NCI-H1417 (cell line): ENCODE measurements at places on chromosomes 2 and 18.
A peak's percentile ranks its signal among the peaks of the same experiment; 100 is the strongest.

DNA sequence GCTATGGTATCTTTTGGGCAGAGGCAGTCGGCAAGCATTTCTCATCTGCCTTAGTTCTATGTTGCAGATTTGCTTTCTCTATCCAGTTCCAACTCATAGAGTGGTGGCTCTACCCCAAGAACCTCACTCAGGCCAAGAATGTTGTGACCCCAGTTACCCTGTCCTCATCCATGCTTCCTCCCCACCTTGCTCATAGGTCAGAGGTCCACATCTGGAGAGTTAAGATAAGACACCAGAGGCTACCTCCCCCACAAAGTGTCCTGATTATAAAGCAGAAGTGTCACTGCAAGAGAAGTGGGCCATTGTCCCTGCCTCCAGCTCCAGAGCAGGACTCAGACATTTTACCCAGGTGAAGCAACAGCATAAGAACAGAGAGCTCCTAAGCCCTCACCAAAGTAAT lies 276.8 kb upstream of the CHST9 start:
- DNase-seq: no peak

DNA sequence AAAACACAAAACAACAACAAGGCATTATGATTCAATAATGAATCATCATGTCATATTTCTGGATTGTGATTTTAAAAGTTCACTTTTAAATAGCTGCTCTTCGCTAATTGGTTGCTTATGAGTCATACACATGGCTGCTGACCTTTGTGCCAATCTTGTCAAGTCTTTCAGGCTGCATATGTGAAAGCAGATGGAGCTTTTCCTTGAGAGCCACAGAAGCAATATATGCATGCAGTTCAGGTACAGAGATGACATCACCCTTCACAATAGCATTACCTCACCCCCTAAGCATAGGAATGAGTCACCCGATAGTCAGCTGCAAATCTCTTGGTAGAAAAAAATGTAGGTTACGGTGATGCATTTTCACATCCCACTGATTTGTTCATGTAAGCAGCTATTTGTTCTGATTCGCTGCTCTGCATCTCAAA lies 27.2 kb downstream of the EIF2AK3 start:
- DNase-seq: peak; percentile 23

GRCh38 chr2:31082002-31082401 lies 56.2 kb downstream of the GALNT14 start:
- no peak for DNase-seq

DNA sequence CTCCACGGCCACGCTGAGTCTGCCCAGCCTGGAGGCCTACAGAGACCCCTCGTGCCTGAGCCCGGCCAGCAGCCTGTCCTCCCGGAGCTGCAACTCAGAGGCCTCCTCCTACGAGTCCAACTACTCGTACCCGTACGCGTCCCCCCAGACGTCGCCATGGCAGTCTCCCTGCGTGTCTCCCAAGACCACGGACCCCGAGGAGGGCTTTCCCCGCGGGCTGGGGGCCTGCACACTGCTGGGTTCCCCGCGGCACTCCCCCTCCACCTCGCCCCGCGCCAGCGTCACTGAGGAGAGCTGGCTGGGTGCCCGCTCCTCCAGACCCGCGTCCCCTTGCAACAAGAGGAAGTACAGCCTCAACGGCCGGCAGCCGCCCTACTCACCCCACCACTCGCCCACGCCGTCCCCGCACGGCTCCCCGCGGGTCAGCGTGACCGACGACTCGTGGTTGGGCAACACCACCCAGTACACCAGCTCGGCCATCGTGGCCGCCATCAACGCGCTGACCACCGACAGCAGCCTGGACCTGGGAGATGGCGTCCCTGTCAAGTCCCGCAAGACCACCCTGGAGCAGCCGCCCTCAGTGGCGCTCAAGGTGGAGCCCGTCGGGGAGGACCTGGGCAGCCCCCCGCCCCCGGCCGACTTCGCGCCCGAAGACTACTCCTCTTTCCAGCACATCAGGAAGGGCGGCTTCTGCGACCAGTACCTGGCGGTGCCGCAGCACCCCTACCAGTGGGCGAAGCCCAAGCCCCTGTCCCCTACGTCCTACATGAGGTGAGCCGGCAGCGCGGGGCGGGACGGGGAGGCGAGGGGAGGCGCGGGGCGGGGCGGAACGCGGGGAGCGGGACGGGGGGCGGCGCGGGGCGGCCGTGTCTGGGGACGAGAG lies 15.2 kb downstream of the NFATC1 start:
- DNase-seq: no peak

- DNase-seq: no peak
Observed at GRCh38 chr2:123791684-123792083, 233.4 kb upstream of the CNTNAP5 start.

DNA sequence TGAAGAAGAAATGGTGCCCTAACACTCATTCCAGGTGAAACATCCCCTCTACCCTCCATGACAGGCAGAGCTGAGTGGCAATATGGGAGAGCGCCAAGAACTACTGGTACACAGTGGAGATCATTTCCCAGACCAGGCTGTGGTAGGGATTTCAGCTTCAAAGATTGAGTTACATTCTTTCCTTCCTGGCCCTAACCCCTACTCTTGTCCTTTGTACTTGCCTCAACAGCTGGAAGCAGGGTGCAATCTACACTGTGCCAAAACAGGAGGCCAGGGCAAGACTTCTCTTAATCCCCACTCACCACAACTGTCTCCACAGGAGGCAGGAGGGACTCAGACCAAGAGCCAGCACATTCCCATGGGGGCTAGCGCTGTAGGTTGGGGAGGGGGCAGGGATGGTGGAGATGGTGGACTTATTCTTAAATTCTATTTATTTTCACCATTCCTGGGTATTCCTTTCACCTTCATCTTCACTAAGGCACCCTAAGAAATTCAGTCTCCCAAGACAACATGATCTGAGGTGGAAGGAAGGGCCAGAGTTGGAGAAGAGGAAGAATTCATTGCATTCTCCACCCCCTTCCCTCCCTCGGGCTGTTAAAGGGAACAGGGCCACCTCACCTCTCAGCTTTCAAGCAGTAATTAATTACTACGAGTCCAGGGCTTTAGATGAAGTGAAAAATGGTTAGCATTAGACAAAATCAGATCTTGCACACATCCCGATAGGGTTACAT lies 65.9 kb downstream of the AAK1 start:
- DNase-seq: no peak

- peak; percentile 9 for DNase-seq
Observed at GRCh38 chr2:229244975-229245374, 26.1 kb downstream of the PID1 start.

- DNase-seq: no peak
Observed at GRCh38 chr18:12943215-12943614, 4.6 kb upstream of the SEH1L start.

GRCh38 chr18:8942909-8943545 lies 159.5 kb upstream of the NDUFV2 start:
- DNase-seq: no peak

- DNase-seq: no peak
Observed at GRCh38 chr2:53519918-53520841, 247.4 kb upstream of the CHAC2 start.

DNA sequence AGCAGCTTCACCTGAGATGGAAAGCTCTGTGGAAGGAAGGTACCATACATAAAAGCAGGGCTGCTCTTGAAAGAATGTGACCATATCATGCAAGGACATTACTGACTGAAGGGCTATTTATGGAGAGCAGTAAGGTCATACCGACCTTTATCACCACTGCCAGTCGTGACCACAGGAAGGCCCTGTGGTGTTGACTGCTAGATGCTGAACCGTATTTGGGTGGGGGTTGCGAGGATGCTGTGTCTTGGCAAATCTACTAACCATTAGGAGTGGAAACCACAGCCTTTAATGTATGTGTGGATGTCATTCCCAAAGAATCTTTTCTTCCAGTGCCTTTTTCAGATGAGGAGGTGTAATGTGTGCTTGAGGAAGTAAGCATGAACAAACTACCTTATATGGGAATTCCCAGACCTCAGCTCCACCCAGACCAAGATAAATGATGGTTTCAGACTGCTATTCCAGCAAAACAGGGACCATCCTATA lies 60.8 kb downstream of the LIMS1 start:
- DNase-seq: no peak

- DNase-seq: no peak
Observed at GRCh38 chr18:5584746-5585417, 41.1 kb upstream of the EPB41L3 start.

GRCh38 chr2:59307196-59307595 lies 1066.1 kb upstream of the FANCL start:
- no peak for DNase-seq

- DNase-seq: no peak
Observed at GRCh38 chr18:40152859-40153258, 1802.2 kb upstream of the PIK3C3 start.

DNA sequence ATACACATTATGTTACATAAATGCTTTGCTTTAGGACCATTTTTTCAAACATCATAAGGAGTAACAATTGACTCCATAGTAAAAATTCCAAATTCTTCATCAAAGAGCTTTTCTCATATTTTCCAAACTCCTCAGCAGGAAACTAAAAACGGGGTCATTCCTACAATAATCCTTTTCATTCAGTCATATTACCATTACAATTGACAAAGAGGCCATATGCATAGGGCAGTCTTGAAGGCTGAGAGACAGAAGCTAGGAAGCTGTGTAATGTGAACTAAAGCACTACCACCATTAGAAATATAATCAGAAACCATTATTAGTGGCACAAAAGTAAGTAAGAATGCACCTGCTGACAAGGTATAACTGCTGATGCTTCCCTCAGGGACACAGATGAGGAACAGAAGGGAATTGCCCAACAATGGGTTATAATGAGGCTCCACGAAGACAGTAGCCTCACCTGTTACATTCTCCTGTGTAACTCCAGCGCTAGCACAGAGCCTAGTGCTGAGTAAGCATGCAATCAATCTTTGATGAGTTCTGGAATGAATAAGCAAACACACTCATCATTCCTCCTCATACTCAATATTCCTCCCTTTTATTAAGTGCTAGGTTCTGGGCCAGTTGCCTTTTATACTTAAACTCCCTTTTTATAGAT lies 942.3 kb downstream of the CPS1 start:
- no peak for DNase-seq

DNA sequence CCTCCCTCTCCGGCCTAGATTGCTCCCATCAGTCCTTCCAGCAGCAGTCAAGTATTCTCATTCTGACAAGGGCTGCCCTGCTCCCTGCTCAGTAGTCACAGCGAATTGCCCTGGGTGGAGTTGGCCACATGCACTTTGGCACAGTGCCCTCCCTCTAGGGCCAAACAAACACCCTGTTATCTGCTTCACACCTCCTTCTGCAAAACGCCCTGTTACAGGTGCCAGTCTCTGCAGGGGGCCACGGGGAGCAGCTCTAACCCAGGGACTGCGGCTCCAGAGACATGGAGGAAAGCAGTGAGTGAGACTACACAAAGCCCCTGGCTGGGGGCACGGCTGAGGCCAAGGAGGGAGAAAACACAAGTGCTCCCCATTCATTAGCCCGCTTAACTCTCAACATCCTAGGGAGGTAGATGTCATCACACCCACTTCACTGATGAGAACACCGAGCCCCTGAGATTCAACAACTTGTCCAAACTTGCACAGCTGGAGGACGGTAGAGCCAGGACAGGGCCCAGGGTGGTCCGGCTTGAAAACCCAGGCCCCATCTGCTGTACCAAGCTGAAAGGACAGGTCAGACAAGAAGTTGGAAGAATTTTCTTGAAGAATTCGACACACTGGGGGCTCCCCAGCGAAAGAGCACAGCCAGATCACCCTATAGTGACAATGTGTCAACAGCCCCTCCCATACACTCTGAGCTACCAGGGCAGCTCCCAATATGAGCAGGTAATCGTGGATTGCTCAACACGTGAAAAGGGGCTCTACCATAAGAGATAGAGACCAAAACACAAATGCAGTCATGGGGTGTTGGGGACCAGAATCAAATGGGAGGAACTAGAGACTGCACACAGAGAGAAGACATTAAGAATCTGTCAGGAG lies 8.7 kb upstream of the TFCP2L1 start:
- DNase-seq: no peak

- no peak for DNase-seq
Observed at GRCh38 chr2:119518401-119519056, 5.8 kb downstream of the SCTR start.

DNA sequence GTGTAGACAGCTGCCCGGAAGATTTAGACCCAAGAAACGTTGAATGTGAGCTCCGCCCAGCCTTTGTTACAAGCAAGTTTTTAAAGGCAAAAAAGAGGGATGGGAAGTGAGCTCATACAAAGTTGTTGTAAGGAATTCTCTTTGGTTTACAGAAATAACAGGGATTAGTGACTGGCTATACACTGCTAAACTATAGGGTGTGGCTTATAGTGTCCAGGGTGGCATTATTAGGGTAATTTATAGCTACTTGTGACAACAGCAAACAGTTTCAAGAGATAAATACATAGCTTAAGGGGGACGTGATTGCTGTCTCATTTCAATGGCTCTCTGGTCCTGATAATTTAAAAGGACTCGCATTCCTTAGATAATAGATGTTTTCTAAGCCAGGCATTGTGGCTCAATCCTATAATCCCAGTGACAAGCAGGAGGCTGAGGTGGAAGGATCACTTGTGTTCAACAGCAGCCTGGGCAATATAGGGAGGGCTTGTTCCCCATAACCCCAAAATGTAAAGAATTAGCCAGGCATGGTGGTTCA lies 66.5 kb upstream of the TGIF1 start:
- DNase-seq: no peak

- DNase-seq: no peak
Observed at GRCh38 chr2:145341536-145341935, 821.6 kb upstream of the ZEB2 start.

DNA sequence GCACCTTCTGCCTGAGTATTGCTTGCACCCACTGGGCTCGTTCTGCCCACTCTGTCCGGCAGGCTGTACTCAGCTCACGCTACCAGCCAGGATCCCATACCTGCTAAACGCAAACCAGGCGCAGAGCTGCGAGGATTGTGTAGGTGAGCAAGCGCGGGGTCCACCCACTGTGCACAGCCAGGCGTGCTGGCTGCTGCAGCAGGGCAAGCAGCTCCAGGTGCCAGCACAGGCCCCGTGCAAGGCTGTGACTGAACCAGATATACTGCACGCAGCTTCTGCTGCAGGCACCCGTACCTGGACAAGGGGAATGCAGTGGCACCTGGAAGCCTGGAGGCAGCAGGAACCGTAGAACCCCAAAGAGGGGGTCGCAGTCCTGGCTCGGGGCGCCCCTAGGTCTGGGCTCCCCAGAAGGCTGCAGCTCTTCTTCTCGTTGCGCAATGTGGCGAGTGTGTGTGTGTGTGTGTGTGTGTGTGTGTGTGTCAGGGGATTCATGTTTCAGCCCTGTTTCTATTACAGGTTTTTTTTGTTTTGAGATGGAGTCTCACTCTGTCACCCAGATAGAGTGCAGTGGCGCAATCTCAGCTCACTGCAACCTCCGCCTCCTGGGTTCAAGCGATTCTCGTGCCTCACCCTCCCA lies 46.1 kb upstream of the RAB1A start:
- no peak for DNase-seq

- no peak for DNase-seq
Observed at GRCh38 chr2:74223941-74224770, 25.7 kb downstream of the MTHFD2 start.
